ENCODE measurements at places on chromosomes 11 and 22. TPM values are rescaled to one million over a fixed set of nuclear protein-coding genes. Genes with fewer than 3 reads are reported as not detected.
A peak's percentile ranks its signal among the peaks of the same experiment; 100 is the strongest.

Gene EMID1
- 42.5 TPM for total RNA-seq

Gene CADM1
- 126 TPM for total RNA-seq

Gene MRPL11
- 70.3 TPM for total RNA-seq

Gene TYR
- not detected for total RNA-seq

Gene MYBPC3
- total RNA-seq: 489 TPM

Gene ZMAT5
- 42.3 TPM for total RNA-seq

Gene TMEM138
- 13.8 TPM for total RNA-seq

DNA sequence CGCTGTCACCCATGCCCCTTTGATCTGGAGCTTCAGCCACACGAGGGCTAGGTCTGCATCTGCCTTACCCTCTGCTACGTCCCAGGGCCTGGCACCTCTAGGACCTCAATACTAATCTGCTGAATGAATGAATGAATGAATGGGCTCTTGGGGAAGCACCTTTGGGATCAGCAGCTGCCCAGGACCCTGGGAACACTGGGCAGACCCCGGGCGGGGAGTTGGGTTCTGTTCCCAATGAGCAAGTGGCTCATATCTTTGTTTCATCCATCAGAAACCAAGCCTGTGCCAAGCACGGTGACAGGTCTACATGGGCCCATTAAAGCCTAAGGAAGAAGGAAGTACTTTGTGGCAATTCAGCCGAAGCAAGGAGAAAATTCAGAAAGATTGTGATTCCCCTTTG, 41.5 kb upstream of the SHISAL1 start:
- DNase-seq: no peak

DNA sequence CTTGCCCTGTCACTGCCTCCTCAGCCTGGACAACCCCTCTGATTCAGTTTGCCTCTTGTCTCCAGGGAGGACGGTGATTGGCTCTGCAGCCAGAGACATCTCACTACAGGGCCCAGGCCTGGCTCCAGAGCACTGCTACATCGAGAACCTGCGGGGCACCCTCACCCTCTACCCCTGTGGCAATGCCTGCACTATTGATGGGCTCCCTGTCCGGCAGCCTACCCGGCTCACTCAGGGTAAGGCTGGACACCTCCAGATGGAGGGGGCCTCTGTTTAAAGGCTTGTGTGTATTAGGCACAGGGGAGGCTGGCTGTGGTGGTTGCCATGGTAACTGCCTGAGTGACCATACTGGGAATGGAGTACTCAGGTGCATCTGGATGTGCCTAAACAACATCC, 8.6 kb downstream of the PHLDB1 start:
- DNase-seq: no peak

GRCh38 chr22:30046716-30047363, 33.4 kb upstream of the HORMAD2 start:
- no peak for DNase-seq

DNA sequence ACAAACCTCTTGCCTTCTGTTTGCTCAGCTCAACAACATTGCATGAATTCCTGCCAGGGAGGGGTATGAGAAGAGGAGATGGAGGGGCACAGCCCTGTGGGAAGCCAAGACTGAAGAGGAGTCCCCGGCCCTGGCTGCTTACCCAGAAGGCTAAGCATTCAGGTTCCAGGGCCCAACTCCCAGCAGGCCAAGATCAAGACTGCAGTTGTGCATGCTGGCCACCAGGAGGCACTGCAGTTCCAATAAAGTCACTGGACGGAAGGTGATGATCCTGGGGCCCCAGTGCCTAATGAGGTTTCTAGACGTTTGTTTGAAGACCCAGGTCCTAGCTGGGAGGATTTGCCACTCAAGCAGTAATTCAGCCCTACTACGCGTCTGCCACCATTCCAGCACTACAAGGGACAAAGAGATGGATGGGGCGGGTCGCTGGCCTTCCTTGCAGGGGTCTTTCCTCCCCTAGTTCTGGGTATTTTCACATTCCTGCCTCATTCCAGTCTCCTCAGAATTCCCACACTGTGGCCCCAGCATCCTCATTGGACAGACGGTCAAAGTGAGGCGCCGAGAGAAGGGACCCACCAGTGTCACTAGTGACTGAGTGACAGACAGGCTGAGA, 23.6 kb downstream of the ALX4 start:
- DNase-seq: peak; percentile 77

- no peak for DNase-seq
These were observed 5.1 kb downstream of the TRIM5 start for GRCh38 chr11:5679811-5680210.

DNA sequence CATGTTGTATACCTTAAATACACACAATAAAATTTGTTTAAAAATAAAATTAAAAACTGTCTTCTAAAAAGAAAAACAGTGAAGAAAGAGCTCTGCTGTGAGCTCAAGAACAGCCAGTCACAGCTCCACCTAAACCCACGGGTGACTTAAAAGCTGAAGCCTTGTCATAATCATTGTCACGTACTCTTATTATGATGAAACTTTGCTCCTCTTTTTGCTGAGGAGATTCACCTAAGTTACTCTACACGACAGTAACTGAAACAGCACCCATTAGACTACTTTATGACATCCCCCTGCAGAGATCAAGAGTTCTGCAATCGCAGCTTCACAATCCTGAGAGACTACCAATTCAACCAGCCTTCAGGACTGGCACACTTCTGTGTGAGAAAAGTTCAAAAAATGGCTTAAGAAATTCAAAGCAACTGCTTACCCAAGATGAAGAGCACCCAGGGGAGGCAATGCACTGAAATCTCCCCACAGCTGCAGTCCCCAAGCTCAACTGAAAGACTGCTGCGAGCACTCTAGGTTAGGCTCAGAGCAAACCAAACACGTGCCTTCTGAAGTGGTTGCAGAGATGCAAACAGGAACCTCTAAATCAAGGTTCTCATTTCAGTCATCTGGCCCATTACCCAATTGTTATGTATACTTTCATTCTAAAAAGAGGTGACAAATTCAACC, at the start of gene JAML:
TSS of gene JAML (minus strand) at position 501 of the 678 bp plus-strand sequence. CDS start 10,145 bp downstream, outside the sequence.
- no peak for DNase-seq

DNA sequence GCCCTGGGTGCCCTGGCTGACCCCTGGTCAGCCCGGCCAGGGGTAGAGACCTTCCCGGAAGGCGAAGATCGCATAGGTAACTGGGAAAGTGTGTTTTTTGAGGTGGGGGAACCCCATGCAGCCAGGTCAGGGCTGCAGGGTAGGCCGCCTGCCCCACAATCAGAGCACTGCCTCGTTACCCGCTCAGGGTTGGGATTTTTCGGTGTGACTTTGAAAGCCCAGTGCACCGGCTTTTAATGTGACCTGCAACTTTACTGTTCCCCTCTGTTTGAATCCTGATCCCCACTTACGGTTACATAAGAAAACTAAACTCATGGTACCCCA, 239.2 kb upstream of the PLET1 start:
- no peak for DNase-seq

DNA sequence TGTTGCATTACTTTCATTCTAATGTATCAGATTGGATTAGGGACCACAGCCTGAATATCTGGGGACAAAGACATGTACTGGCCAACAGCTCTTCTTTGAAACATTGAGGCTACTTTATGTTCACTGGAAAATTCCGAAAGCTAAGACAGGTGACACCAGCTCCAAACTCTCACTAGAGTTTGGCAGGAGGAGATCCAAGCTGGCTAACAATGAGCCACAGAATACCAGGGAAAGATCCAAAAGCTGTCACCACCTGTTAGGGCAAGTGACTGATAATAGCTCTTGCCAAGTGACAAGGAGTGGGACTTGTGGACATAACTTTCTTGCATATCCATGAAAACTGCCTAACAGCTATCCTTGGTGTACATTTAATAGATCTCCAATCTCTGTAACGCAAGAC, 333.3 kb downstream of the TTC28 start:
- no peak for DNase-seq

- DNase-seq: no peak
These were observed 117.4 kb downstream of the SGSM3 start for GRCh38 chr22:40487663-40488249.

- DNase-seq: no peak
These were observed 46.6 kb downstream of the BMAL1 start for GRCh38 chr11:13324141-13324540.

DNA sequence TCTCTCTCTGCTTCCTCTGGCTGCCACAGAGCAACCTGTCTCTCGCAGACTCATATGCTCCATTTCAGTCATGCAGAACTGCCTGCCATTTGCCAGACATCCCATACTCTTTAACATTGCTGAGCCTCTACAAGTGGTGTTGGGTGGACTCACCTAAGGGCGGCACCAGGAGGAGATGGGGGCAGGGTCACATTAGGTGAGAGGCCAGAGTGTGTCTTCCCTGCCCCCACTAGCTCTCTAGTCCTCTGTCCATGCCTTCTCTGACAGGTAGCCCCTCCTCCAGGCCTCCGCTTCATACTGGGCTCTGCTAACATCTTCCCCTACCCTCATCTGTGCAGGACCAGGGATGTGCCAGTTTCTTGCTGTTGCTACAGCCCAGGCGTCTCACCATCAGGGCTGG, 366.3 kb downstream of the TENM4 start:
- DNase-seq: no peak

- DNase-seq: peak; percentile 65
These were observed 132.4 kb downstream of the MN1 start for GRCh38 chr22:27668828-27669797.
